ENCODE measurements at places on chromosomes 2 and 18.

GRCh38 chr2:217820091-217820819, 182.5 kb downstream of the TNS1 start:
- H3K27ac ChIP-seq, result peak overlapping the region; percentile 58
- H3K4me1 ChIP-seq, result peaks cover 11% of the 10 kb centered on the region
- H3K27me3 ChIP-seq, result peaks cover 10% of the 10 kb centered on the region
- no peak for DNase-seq
- H3K4me3 ChIP-seq, result no peak overlapping the region

DNA sequence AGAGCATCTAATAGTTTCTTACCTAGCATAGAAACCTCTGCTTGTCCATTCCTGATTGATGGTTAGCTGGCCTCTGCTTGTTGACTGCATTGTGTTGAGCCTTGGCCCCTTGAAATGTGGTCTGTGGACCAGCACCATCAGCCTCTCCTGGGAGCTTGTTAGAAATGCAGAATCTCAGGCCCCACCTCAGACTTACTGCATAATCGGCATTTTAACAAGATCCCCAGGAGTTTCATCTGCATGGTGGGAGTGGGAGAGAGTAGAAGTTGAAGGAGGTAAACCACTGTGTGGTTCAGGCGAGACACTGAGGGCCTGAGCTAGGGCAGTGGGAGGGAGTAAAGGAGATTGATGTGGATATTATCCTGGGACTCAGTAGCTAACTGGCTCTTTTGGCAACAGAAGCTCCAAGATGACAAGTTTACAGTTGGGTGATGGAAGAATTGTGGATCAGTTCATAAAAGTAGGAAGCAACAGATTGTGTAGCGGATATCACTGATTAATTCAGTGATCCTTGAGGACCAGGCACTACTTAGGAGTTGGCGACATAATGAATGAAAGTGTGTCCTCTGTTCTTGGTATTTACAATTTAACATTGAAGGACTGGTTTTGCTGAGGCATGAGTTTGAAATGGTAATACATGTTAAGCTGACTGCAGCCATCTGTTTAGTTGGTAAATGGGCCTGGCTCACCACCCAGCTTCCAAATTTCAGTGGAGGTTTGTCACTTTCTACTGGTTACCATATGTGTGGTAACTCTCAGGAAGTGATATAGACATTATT, 20.9 kb downstream of the PHLPP1 start:
- no peaks in the 10 kb centered on the region for H3K4me1 ChIP-seq
- H3K27me3 ChIP-seq, result no peaks in the 10 kb centered on the region
- DNase-seq, result no peak
- H3K4me3 ChIP-seq, result no peak overlapping the region
- H3K36me3 ChIP-seq, result peaks cover 5% of the 10 kb centered on the region

DNA sequence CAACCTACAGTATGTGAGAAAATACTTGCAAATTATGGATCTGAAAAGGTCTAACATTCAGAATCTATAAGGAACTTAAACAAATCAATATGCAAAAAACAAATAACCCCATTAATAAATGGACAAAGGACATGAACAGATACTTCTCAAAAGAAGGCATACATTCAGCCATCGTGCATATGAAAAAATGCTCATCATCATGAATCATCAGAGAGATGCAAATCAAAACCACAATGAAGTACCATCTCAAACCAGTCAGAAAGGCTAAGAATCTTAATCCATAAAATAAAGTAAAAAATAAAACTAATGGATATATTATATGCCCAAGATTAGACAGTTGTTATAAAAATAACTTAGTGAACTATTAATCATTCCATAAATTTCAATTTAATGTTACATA, 154.0 kb downstream of the CALCRL start:
- no peak overlapping the region for H3K4me3 ChIP-seq
- no peaks in the 10 kb centered on the region for H3K36me3 ChIP-seq
- no peaks in the 10 kb centered on the region for H3K27me3 ChIP-seq
- peaks cover 10% of the 10 kb centered on the region for H3K4me1 ChIP-seq

DNA sequence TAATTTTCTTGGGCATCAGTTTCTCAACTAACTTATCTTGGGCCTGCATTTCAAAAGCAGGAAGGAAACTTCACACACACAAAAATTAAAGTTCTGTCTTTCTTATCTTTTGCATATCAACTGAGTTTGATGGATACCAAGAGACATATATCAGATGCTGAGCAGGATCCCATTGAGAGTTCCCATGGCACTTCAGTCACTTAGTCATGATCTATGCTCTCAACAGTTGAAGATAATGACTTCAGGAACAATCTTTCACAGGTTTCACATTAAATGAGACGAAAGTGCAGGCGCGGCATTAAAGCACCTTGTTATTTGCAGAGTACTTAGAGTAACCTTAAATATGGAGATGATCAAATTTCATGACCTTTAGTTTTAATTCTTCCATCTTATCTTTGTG, 2139.8 kb upstream of the CELF4 start:
- no peak for DNase-seq
- H3K4me1 ChIP-seq, result peaks cover 17% of the 10 kb centered on the region
- no peaks in the 10 kb centered on the region for H3K27me3 ChIP-seq
- no peak overlapping the region for H3K4me3 ChIP-seq
- no peak overlapping the region for H3K27ac ChIP-seq

DNA sequence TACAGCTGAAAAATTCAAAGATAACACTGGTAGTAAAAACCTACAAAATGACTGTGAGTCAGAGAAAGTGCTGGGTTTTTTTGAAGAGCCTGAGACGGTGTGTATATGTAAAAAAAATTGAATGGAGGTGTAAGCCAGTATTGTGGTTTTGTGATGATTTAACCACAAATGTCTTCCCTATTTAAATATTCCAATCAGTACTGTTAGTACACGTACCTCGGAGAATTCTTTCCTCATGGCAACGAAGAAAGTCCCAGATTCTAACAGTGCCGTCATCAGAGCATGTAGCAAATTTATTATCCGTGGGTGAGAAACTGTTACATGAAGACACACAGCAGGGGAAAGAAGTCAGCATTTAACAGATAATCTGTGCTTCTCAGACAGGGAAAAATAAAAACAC, 48.1 kb downstream of the WDR33 start:
- DNase-seq, result peak; percentile 74
- H3K4me3 ChIP-seq, result peak overlapping the region; percentile 66
- peak overlapping the region; percentile 87 for H3K27ac ChIP-seq
- peaks cover 44% of the 10 kb centered on the region for H3K4me1 ChIP-seq

GRCh38 chr2:134175834-134176233, 78.0 kb upstream of the MGAT5 start:
- no peak overlapping the region for H3K4me3 ChIP-seq
- no peak for DNase-seq
- H3K4me1 ChIP-seq, result peaks cover 39% of the 10 kb centered on the region
- H3K27me3 ChIP-seq, result peaks cover 3% of the 10 kb centered on the region
- H3K36me3 ChIP-seq, result peaks cover 5% of the 10 kb centered on the region

DNA sequence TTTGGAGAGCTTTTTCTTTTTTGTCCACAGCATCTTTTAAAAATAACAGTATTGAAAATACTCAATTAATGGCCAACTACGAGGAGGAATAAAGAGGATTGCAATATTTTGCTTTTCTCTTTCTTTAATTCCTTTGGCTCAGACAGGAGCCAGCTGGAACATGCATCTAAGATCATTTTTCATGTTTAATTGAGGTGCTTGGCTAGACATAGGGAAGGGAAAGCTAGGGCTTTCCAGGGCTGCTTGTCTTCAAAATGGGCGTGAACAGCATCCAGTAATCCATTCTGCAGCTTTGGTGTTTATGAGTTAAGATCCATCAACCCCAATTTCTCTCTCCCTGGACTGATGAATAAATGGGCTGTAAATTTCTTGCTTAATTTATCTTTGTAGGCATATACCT, 323.0 kb downstream of the PTPRM start:
- no peak overlapping the region for H3K4me3 ChIP-seq
- no peaks in the 10 kb centered on the region for H3K4me1 ChIP-seq
- no peak for DNase-seq
- H3K27me3 ChIP-seq, result no peaks in the 10 kb centered on the region
- H3K36me3 ChIP-seq, result no peaks in the 10 kb centered on the region
- H3K27ac ChIP-seq, result no peak overlapping the region

GRCh38 chr2:33673937-33674336, 74.8 kb upstream of the FAM98A start:
- H3K27ac ChIP-seq, result no peak overlapping the region
- no peak for DNase-seq
- H3K27me3 ChIP-seq, result no peaks in the 10 kb centered on the region
- no peaks in the 10 kb centered on the region for H3K4me1 ChIP-seq
- H3K4me3 ChIP-seq, result no peak overlapping the region

DNA sequence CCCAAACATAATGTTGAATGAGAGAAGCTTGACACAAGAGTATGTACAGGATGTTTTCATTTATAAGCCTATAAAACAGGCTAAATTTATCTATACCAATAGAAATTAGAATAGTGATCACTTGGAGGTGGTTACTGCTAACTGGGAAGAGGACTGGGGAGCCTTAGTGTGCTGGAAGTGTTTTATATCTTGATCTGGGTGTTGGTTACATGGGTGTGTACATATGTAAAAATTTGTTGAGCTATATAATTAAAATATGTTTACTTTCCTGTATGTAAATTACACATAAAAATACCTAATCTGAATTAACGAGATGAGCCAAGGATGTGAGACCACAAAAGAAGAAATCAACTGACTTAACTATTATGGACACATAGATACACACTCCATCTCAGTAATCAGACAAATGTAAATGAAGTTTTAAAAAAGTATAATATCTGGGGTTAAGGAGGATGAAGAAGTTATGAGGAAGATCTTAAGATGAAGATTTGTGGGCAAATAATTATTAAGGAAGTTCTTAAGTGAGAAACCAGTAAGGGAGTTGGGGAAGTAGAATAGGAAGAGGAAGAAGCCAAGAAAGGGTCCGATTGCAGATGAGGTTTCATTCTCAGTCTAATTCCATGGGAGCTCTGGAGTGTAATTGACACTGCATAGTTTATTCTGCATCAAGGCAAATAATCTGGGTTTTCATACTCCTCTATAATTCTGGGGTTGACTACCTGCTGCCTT, 32.3 kb upstream of the NABP1 start:
- no peaks in the 10 kb centered on the region for H3K27me3 ChIP-seq
- no peaks in the 10 kb centered on the region for H3K36me3 ChIP-seq
- no peak for DNase-seq
- no peak overlapping the region for H3K4me3 ChIP-seq
- H3K27ac ChIP-seq, result peak overlapping the region; percentile 55

DNA sequence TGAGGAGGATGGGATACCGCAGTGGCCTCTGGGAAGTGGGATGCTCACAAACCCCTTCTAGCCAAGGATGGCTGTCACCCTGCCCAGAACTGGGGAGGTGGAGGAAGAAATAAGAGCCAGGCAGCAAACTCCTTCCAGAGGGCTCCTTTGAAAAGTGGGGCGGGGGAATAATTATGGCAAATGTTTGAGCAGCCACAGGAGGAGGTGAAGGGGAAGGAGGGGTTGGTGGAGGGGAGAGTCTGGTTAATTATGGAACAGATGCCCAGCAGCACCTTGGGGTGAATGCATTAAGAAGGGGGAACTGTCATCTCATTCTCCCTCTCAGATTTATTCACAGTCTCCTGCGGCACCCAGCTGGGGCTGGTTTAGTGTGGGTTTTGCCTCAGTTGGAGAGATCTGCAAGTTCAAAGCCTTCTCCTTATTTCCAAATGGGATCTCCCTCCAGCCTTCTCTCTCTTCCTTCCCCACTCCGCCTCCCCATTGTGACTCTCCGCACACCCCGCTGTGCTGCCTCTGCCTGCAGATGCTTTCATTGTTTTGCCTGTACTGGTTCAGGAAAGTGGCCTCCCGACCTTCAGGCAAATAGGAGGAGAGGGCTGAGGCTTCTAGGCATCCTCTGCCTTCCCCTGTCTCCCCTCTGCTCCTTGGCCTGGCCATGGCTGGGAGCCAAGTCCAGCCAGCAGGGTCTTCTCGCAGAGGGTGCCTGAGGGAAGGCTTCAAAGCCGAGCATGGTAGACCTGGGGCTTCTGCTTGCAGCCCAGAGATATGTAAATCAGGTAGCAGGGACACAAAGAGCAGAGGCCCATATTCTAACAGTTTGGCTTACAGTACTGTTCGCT, 457.2 kb upstream of the MEX3C start:
- H3K4me3 ChIP-seq, result no peak overlapping the region
- no peaks in the 10 kb centered on the region for H3K4me1 ChIP-seq
- no peaks in the 10 kb centered on the region for H3K27me3 ChIP-seq
- H3K36me3 ChIP-seq, result no peaks in the 10 kb centered on the region
- no peak for DNase-seq
- H3K27ac ChIP-seq, result no peak overlapping the region

DNA sequence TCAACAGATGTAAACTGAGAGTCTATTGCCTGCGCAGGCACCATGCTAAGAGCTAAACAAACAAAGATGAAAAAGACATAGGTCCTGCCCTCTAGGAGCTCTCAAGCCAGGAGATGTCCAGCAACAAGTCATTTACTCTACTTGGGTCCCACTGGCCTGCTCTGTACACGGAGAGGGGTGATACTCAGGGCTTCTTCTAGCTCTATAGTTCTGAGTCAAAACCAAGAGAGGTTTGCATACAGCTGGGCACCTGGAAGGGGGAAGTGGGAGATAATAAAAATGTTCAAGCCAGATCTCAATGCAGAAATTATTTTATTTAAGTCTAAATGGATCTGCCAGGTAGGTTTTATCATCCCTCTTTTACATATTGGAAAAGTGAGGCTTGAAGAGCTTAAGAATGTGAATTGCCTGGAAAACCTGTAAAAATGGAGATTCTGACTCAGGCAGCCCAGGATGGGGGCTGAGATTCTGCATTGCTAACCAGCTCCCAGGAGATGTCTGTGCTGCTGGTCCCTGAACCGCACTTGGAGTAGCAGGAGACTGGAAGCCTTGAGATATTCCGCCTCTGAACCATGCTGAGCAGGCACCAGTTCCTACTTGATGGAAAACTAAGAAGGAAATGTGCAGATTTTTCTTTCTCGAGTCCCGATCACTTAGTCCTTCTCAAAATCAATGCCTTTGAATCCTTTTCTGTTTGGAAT, 201.1 kb downstream of the PRKCE start:
- H3K27me3 ChIP-seq, result peaks cover 2% of the 10 kb centered on the region
- DNase-seq, result no peak
- peaks cover 66% of the 10 kb centered on the region for H3K4me1 ChIP-seq

- no peak for DNase-seq
- peaks cover 7% of the 10 kb centered on the region for H3K36me3 ChIP-seq
- peaks cover 1% of the 10 kb centered on the region for H3K27me3 ChIP-seq
- peaks cover 9% of the 10 kb centered on the region for H3K4me1 ChIP-seq
Observed at GRCh38 chr2:24233321-24233720, 58.5 kb downstream of the FAM228A start.

DNA sequence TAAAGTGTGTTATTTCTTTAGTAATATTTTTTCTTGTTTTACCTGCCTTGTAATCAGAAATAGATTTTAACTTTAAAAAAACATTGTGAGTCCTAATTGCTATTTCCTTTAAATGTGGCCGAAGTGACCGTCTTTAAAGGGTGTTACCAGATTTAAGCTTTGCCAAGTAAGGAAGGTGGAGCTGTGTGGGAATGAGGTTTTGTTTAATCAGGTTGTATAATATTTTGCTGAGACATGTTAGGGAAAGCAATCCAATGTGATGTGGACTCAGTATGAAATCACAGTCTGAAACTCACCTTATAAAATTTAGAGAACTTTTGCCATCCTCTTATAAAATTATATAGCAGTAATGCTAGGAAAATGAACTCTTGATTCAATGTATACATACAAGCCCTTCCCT, 32.9 kb upstream of the ITPRID2 start:
- peaks cover 11% of the 10 kb centered on the region for H3K4me1 ChIP-seq
- H3K36me3 ChIP-seq, result no peaks in the 10 kb centered on the region
- H3K4me3 ChIP-seq, result no peak overlapping the region
- H3K27me3 ChIP-seq, result peaks cover 1% of the 10 kb centered on the region
- no peak overlapping the region for H3K27ac ChIP-seq
- DNase-seq, result no peak

GRCh38 chr18:33960417-33960816, 264.3 kb downstream of the NOL4 start:
- DNase-seq, result no peak
- H3K36me3 ChIP-seq, result no peaks in the 10 kb centered on the region
- H3K27me3 ChIP-seq, result no peaks in the 10 kb centered on the region
- no peaks in the 10 kb centered on the region for H3K4me1 ChIP-seq
